ENCODE measurements at places on chromosomes 2 and 18.
A peak's percentile ranks its signal among the peaks of the same experiment; 100 is the strongest.

GRCh38 chr2:209424781-209425470, 1.1 kb downstream of the MAP2 start:
- no peak for DNase-seq

DNA sequence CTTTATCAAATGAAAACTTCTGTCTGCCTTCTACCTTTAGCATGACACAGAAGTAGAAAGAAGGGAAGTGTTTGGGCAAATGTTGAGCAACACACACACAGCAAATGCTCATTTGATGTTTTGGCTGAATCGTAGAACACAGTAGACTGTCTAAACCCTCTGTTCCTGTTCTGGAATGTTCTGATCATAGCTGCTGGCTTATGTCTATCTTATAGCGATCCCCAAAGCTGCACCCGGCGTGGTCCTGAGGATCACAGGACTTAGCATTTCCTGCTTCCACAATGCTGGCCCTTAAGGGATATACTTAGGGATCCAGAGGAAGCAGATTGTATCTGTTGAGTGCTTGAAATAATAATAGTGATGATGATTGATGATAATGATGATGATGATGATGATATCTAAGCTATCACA, 15.2 kb downstream of the GNLY start:
- DNase-seq = no peak

DNA sequence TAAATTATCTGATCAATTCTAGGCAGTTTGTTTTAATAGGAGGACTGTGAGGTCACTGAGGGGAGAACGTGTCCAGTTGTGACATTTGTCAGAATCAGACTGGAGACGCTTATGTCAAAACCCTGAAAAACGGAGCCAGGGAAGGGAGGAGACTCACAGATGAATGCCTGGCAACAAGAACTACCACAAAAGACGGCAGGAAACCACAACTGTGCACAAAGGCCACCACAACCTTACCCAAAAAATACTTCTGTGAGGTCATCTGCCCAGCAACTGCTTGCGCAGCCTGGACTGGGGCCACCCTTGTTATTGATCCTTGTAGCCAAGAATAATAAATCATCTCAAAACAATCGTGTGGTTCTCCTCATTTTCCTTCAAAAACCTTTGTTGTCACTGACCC, 173.0 kb upstream of the ALKAL2 start:
- peak; percentile 14 for DNase-seq

- DNase-seq = no peak
These were observed 144.0 kb upstream of the VRK2 start for GRCh38 chr2:57902578-57902977.

GRCh38 chr2:160909781-160910242, 250.4 kb upstream of the TANK start:
- DNase-seq = no peak

DNA sequence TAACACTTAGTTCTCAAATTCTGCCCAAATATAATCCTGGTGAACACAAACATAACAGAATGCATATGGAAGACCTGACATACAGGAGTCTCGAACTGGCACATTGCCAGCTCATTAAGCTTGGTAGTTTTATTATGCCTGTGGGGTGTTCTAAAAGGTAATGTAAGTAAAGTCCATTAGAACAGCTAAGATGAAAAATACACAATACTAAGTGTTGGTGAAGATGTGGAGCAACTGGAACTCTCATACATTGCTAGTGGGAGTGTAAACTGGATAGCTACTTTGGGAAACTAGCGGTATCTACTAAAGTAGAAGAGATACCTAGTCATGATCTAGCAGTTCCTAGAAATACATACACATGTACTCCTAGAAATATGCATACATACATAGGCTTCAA, 24.3 kb upstream of the RAB10 start:
- no peak for DNase-seq

GRCh38 chr2:226514895-226515294, 284.7 kb downstream of the IRS1 start:
- no peak for DNase-seq

- no peak for DNase-seq
These were observed 84.2 kb downstream of the SETBP1 start for GRCh38 chr18:44764863-44765262.

- DNase-seq = no peak
These were observed 3.2 kb upstream of the ACVR1C start for GRCh38 chr2:157631861-157632260.

DNA sequence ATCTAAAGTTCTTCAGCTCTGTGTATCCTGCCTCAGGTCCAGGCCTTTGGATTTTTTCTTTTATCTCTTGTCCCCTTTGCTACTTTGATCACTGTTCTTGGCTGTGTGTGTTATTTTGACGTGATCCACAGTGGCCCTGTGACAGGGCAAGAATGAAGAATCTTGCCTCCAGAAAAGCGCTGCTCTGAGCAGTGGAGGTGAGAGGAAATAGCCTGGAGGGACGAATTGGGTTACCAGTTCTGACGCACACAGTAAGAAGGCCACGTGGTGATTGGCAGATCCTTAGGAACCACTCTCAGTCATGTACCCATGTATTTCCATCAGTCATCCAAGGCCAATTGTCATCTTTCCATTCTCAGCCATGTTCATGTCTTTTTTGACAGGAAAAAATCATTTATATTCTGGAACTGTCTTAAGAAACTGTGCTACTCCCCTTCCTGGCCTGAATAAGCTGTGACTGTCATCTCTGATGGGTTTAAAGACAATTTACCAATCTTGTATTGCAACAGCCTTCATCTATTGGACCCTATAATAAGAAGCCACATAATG, 47.6 kb downstream of the MAPK4 start:
- no peak for DNase-seq

DNA sequence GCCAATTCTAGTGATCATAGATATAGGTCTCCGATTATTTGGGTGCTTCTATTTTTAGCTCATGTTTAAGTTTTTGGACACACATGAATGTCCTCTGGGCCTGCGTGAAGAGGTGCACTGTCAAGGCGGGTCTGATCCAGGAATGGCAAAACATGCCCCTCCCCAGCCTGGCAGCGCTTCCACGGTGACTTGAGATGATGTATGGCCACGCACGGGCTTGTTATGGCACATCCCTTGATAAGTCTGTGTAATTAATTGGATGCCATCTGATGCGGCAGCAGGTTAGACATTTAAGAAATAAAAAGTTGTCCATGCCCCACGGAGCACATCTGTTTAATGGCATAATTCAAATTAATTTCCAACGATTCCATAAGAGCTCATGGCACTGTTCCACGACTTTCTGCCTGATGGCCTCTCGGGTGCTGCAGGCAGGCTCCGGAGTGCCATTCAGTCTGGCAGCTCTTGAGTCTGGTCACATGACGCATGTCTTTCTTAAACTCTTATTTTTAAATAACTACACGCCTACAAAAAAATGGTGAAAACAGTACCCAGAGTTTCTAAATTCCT, 151.4 kb downstream of the ACKR3 start:
- DNase-seq = no peak

GRCh38 chr2:28273751-28274150, 118.9 kb upstream of the FOSL2 start:
- DNase-seq = no peak

Data from stimulated activated CD8-positive, alpha-beta memory T cell treated with anti-CD3 and anti-CD28 coated beads, Interleukin-4, amount 100 ng/mL, for 4 hours (primary cell).